ENCODE measurements at places on chromosomes 6 and 20.

- DNase-seq = no peak
Observed at GRCh38 chr6:41427642-41428335, 92.4 kb downstream of the NCR2 start.

- no peak for DNase-seq
Observed at GRCh38 chr20:6533761-6534479, 233.6 kb upstream of the BMP2 start.

- no peak for DNase-seq
Observed at GRCh38 chr20:13515796-13516558, 122.8 kb downstream of the TASP1 start.

DNA sequence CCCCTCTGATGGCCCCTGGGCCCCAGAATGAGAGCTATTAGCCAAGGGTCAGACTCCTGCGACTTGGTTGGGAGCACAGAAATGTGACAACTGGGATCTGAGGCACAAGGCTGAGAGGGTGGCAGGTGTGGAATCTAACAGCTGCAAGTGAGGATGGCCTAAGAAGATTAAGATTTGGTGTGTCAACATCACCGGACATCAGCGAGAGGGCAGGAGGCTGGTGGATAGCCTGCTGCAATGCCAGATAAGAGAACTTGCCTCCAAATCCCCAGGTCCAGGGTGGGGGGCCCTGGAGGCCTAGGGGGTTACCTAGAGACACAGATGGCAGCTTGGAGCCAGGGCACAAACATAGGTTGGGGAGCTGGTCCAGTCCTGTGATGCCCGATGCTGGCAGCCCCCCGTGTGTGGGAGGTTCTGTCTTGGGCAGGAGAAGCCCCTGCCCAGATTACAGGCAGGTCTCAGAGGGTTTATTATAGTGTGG, 155.8 kb downstream of the GRM4 start:
- DNase-seq = no peak

DNA sequence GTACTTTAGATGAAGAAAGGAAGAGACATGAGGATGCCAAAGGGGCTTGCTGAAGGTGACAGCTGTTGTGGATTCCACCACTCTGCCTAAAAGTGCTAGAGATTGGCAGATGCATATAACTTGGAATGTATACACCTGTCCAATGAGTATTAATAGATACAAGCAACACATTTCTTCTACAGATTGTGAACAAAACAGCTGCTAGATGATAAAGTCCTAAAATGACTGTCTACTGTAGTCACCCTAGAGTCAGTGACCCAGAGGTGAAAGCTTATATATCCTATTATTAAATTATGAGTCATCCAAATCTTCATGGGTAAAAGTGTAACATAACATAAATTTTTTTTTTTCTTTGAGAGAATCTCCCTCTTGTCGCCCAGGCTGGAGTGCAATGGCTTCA, 5.2 kb downstream of the RNF217 start:
- DNase-seq = peak; percentile 20
